Esophagus (tissue), 2 donors: ENCODE measurements at places on chromosomes 12 and 14. TPM values are rescaled to one million over a fixed set of nuclear protein-coding genes. Genes with fewer than 3 reads are reported as not detected.

The PLCZ1 gene
- not detected for polyA plus RNA-seq

The IL31 gene
- not detected for polyA plus RNA-seq

The HHIPL1 gene
- polyA plus RNA-seq, result 0.14 TPM

The KRT3 gene
- 2.4 TPM for polyA plus RNA-seq

The CACNA2D4 gene
- polyA plus RNA-seq, result 0.84 TPM

The GPD1 gene
- polyA plus RNA-seq, result 0.29 TPM

The EMC9 gene
- 26.6 TPM for polyA plus RNA-seq

The CSRP2 gene
- polyA plus RNA-seq, result 91.5 TPM

The KRT83 gene
- polyA plus RNA-seq, result not detected

The HOXC4 gene
- 3.3 TPM for polyA plus RNA-seq

The SPTB gene
- polyA plus RNA-seq, result 0.41 TPM

The VDR gene
- 8.8 TPM for polyA plus RNA-seq

The CLEC1B gene
- polyA plus RNA-seq, result not detected
